ENCODE measurements at places on chromosomes 7 and 10.

GRCh38 chr10:37975401-37975991 lies 951 bp downstream of the ZNF25 start:
- peak; percentile 59 for DNase-seq

DNA sequence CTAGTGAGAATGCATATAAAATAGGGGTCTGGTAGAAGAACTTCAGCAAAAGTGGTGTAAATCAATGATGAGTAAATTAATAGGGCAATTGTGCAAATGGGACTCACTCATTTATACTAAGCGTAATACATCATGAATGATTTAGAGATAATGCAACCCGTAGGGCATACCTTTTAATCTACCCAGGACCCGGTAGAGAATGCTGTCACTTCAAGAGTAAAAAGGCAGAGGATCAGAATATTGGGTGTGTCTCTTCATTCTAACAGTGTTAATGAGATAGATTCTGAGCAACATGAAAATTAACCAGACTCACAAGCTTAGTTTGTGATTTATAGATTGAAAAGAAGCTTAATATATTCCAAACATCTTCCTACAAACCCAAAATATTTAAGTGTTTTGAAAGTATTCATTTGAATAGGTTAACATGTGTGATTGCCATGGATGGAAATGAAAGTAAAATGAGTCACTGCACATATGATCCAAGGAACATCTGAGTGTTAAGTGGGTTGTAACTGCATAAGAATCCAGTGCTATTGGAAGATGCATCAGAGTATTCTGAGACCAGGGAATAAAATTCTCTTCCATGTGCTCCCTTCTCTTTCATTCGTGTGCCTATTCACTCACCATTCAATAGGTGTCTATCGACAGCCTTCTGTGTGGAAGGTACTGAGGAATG lies 690.6 kb downstream of the AUTS2 start:
- DNase-seq: peak; percentile 1

- DNase-seq: no peak
These were observed 63.6 kb upstream of the BMPER start for GRCh38 chr7:33841705-33842129.

DNA sequence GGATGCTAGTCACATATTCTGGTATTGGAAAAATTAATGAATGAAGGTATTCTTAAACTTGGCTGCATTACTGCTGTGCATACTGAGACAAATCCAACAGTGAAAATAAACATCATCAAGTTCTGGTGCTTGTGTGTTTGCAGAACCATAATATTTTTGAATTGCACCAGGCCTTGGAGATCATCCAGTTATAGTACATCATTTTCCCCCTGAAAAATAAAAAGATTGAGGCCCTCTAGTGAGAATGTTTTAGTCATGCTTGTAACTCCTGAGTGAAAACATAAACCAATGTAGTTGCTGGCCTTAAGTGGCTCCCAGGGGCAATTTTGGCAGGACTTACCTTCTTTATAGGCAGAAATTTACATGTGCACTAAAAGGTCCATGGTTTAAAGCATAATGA lies 218.8 kb upstream of the TMEM229A start:
- DNase-seq: no peak

GRCh38 chr7:67435894-67436535 lies 439.4 kb downstream of the TYW1 start:
- no peak for DNase-seq

DNA sequence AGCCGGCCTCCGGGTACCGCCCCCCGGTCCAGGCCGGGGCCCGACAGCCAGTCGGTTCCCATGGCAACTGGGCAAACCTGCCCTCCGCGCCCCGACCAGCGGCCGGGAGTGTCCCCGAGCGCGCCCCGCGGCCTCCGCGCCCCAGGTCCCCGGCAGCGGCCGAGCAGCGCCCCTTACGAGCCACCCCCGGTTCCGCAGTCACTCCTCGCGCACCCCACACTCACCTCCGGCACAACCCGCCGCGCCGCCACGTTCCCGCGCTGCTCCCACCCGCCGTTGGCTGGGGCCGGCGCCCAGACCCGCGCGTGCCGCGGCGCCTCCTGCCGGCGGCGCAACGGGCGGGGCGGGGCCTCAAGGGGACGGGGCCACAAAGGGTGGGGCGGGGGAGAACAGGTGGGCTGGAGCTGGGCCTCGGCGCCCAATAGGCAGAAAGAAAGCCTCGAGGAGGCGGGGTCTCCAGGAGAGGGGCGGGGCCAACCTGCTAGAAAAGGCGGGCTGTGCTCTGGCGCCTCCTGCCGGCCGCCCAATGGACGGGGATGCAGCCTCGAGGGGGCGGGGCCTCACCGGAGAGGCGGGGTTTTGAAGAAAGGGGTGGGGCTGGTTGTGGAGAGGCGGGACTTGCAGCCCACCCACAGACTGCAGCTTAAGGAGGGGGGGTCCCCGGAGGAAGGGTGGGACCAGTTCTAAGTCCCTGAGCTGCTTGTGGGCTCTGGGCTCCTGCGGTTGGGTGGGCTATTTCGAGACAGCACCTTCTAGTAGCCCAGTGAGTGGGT lies at the start of gene RADIL:
TSS of gene RADIL (minus strand) at position 345 of the 773 bp plus-strand sequence. CDS start 5,577 bp downstream, outside the sequence.
- DNase-seq: no peak

- DNase-seq: no peak
These were observed 217.7 kb upstream of the ETV1 start for GRCh38 chr7:14207138-14207537.

- no peak for DNase-seq
These were observed 169.3 kb upstream of the TCERG1L start for GRCh38 chr10:131480861-131481260.

DNA sequence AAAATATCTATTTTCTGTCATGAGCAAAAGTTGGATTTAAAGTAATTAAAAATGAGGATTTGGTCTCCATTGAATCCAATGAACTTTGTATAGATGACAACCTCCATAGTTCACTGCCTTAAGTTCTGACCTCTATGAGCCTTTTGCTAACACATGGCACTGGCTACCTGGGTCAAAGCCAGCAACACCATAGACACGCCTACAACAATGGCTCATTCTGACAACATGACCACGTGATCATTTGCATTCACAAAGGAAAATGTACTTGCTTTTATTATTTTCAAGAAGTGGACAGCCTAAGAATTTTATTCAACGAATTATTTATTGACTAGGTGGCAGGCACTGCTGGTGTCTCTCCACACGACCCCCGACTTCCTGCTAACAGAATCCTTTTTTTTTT lies 90.6 kb downstream of the CARD11 start:
- peak; percentile 15 for DNase-seq

GRCh38 chr7:87267239-87267900 lies 47.8 kb upstream of the TMEM243 start:
- no peak for DNase-seq

- no peak for DNase-seq
These were observed 84.3 kb downstream of the ARHGAP22 start for GRCh38 chr10:48520594-48520993.

DNA sequence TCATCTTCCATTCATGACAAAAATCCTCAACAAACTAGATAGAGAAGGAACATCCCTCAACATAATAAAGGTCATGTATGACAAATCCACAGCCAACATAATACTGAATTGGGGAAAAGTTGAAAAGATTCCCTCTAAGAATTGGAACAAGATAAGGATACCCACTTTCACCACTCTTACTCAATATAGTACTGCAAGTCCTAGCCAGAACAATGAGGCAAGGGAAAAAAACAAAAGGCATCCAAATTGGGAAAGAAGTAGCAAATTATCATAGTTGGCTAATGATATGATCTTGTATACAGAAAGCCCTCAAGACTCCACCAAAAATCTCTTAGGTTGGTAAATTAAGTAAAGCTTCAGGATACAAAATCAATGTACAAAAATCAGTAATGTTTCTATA lies 4.7 kb downstream of the POT1 start:
- no peak for DNase-seq

DNA sequence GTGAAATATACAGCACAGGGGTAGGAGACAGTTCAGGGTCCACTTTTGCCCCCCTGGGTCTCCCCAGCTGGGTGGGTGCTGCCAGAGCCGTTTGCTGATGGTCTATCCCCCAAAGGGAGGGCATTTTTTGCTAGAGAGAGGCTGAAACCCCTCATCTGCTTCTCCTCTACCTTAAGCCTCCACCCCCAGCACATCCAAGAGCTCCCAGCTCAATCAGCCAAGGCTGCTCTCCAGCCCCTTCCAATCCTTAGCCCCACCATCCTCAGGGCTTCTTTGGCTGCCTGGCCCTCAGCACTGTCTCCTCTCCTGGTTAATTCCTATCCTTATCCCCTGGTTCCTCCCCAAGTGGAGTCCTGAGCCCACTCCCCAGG lies 153.1 kb downstream of the AOAH start:
- no peak for DNase-seq

GRCh38 chr7:24926623-24927524 lies 53.1 kb downstream of the OSBPL3 start:
- no peak for DNase-seq

DNA sequence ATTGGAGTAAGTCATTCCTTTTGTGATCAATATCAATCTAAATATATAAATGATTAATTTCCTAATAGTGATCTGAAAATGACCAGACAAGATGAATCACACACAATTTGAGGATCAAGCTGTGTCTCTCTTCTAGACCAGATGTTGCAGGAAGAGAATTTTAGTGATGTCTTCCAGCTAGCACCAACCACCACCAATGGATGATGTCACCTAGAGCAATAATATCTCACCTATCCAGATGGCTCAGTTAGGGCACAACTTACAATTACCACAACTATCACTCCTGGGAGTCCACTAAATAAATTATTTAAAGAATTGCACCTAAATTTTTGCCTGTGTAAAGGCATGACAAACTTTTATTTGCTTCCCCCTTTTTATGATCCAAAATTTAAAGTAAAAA lies 25.2 kb downstream of the RELN start:
- DNase-seq: no peak

DNA sequence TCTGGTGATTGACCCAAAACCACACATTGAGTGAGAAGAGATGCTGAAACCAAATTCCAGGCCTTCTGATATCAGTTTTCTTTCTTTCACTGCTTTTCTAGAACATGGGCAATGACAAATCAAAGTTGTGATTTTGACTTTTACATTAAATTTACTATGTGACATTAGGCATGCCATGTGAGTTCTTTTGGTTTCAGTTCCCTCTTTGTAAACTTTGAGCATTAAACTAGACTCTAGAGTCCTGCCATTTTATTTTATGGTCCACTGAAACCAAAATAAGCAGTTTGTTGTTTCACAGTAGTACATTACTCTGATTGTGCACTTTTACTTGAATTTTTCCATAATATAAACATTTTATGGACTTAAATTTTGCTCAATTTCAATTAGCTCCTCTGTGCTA lies 381.1 kb upstream of the SEMA3D start:
- DNase-seq: no peak

DNA sequence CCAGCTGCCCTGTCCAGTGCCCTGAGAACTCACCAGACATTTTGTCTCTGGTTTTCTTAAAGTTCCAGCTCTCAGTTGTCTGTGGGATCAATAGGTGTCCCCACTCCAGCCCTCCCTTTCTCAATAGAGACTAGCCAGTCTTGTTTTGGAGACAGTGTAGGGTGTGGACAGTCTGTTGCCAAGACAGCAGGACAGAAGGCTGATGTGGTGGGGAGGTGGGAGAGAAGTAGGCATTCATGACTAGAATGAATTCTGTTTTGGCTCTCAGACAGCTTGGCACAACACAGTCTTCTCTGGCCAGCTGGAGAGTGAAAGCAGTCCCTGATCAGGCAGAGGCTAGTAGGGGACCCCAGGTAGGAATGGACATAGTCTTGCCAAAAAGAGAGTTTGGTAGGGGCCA lies 467.0 kb upstream of the PODXL start:
- DNase-seq: no peak

- DNase-seq: no peak
These were observed 262.4 kb upstream of the TMEM229A start for GRCh38 chr7:124295289-124295688.

- no peak for DNase-seq
These were observed 104.1 kb downstream of the AOAH start for GRCh38 chr7:36620166-36620708.

DNA sequence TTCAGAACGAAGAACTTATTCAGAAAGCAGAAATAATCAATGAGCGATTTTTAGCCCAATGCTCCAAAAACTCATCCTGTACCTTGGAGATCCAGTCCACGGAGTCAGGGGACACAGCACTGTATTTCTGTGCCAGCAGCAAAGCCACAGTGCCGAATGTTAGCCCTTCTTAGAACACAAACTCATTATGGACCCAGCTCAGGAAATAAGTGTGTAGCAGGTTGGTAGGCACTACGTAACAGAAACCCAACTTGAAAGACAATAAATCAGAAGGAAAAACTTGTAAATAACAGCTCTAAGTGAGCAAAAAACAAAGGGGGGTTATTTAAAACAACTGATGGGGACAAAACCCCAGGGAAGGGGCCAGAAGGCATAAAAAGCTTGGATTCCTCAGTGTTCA lies 112.0 kb upstream of the PRSS1 start:
- no peak for DNase-seq

DNA sequence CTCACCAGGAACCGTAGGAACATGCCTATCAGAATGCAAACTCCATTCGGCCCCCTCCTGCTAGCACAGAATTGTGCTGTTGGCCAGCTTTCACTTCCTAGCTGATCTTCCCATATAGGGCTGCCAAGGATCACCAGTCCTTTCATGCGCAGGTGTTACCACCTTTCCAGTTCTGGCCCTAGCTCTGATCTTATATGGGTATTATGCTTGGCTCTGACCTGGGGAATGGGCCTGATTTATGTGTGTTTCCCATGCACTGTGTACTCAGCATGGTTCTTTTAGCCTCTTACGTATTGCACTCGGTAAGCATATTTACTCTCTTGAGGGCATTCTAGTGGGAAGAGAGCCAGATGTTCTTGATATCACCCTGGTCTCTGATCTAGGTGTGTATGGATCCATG lies 11.1 kb downstream of the SLC35G1 start:
- DNase-seq: no peak

GRCh38 chr7:28239823-28240204 lies 59.2 kb upstream of the JAZF1 start:
- no peak for DNase-seq

GRCh38 chr7:67619175-67619574 lies 622.5 kb downstream of the TYW1 start:
- DNase-seq: no peak

DNA sequence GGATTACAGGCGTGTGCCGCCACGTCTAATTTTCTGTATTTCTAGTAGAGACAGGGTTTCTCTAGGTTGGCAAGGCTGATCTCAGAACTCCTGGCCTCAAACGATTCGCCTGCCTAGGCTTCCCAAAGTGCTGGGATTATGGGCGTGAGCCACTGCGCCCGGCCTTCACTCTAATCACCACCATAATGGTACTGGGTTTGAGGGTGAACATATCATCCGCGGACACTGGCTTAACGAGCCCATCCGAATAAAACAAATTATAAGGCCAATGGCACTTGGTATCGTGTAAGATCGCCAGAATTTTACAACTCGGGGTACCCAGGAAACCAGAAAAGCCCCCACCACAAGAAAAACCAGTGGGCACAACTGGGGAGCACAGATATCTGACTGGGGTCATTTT lies 580 bp downstream of the FAM200A start:
- peak; percentile 50 for DNase-seq

- no peak for DNase-seq
These were observed 9.8 kb downstream of the CEP41 start for GRCh38 chr7:130430841-130431666.

DNA sequence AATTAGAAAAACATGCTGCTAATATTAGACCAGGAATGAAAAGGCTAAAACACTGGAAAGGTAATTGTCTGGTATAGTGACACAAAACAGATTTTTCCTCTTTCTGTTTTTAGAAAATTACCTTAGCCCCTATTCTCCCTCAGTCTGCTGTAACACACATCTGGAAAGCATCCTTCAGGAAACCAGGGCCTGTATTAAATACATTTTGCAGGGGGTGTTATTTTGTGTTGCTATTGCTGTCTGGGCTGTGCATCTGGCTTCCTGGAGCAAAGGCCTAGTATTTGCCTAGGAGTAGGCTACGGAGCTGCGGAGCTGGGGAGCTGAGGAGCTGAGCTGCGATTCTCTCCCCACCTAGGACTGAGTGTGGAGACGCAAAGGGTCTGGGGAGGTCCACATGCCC lies 169.3 kb downstream of the GFRA1 start:
- DNase-seq: no peak

All from RKO (cell line).